ENCODE measurements at places on chromosomes 11 and 22. TPM values are rescaled to one million over a fixed set of nuclear protein-coding genes. Genes with fewer than 3 reads are reported as not detected.

Gene OR8D4
- not detected for total RNA-seq

Gene MS4A4E
- not detected for total RNA-seq

Gene NOX4
- total RNA-seq: not detected

Gene MMP12
- total RNA-seq: not detected

Gene SUSD2
- total RNA-seq: 56.4 TPM
